WTC11 (cell line): ENCODE measurements at places on chromosomes 12 and 14.

DNA sequence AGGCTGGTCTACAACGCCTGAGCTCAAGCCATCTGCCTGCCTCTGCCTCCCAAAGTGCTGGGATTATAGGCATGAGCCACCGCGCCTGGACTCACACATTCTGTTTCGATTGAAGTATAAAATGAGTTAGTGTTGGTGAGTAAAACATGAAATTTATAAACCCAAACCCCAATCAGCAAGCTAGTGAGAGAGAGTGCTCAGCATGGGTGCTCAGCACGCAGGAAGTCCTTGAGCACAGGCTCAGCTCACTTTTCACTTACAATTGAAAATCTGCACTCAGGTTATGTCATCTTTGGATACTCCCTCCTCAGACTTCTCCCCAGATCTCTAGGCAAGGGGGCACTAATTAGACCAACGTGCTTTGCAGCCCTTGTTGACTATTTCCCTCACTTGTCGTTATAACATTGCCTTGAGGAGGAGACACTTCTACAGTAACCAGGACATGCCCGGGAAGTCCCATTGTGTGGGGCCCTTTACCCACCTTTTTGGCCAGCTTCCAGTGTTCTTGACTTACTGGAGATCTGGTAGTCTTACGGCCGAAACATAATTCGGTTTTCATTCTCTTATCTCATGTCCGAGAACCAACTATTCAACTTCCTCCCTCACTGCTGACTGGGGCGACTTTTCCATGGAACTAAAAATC is 68.5 kb upstream of the AMN1 start:
- H3K4me1 ChIP-seq, result peaks cover 16% of the 10 kb centered on the region
- H3K27me3 ChIP-seq, result no peaks in the 10 kb centered on the region; the same call in 1 of the 2 replicates
- DNase-seq, result no peak
- H3K4me3 ChIP-seq, result no peak overlapping the region

GRCh38 chr12:123533672-123534643 is at the start of gene RILPL1:
TSS of gene RILPL1 (minus strand) at chr12:123533719. CDS start at chr12:123533482, 237 bp downstream.
- H3K36me3 ChIP-seq, result no peaks in the 10 kb centered on the region
- H3K4me3 ChIP-seq, result peak within 1 kb of the TSS; percentile 84
- peaks cover 4% of the 10 kb centered on the region for H3K4me1 ChIP-seq
- DNase-seq, result peak; percentile 61
- peak within 1 kb of the TSS; percentile 70; the same call in 1 of the 2 replicates for H3K27ac ChIP-seq

GRCh38 chr12:123064366-123064765 is 83.9 kb downstream of the ARL6IP4 start:
- H3K4me3 ChIP-seq, result no peak overlapping the region
- H3K27ac ChIP-seq, result peak overlapping the region; percentile 33; the same call in 1 of the 2 replicates
- no peaks in the 10 kb centered on the region for H3K27me3 ChIP-seq
- H3K36me3 ChIP-seq, result no peaks in the 10 kb centered on the region
- H3K4me1 ChIP-seq, result no peaks in the 10 kb centered on the region

GRCh38 chr12:6574576-6575295 is 6.6 kb upstream of the NOP2 start:
- H3K4me1 ChIP-seq, result peaks cover 6% of the 10 kb centered on the region
- DNase-seq, result no peak
- H3K27me3 ChIP-seq, result no peaks in the 10 kb centered on the region
- H3K4me3 ChIP-seq, result no peak overlapping the region

- peak; percentile 21 for DNase-seq
- no peak overlapping the region for H3K27ac ChIP-seq
- H3K36me3 ChIP-seq, result peaks cover 12% of the 10 kb centered on the region
Observed at GRCh38 chr12:98645572-98646067, 530 bp downstream of the APAF1 start.

- no peaks in the 10 kb centered on the region for H3K27me3 ChIP-seq
- no peak overlapping the region for H3K4me3 ChIP-seq
- peaks cover 51% of the 10 kb centered on the region for H3K4me1 ChIP-seq
- DNase-seq, result no peak
- H3K27ac ChIP-seq, result no peak overlapping the region
- H3K36me3 ChIP-seq, result no peaks in the 10 kb centered on the region
Observed at GRCh38 chr14:56145965-56146364, 27.8 kb downstream of the PELI2 start.

- peaks cover 15% of the 10 kb centered on the region for H3K27me3 ChIP-seq
- DNase-seq, result no peak
- H3K4me1 ChIP-seq, result peaks cover 7% of the 10 kb centered on the region
- no peak overlapping the region for H3K27ac ChIP-seq
Observed at GRCh38 chr12:131241517-131241916, 287.8 kb downstream of the ADGRD1 start.

GRCh38 chr12:24055747-24056146 is 106.3 kb upstream of the SOX5 start:
- no peaks in the 10 kb centered on the region for H3K36me3 ChIP-seq
- no peaks in the 10 kb centered on the region for H3K27me3 ChIP-seq
- H3K4me3 ChIP-seq, result no peak overlapping the region
- H3K27ac ChIP-seq, result no peak overlapping the region
- DNase-seq, result no peak
- peaks cover 4% of the 10 kb centered on the region for H3K4me1 ChIP-seq

DNA sequence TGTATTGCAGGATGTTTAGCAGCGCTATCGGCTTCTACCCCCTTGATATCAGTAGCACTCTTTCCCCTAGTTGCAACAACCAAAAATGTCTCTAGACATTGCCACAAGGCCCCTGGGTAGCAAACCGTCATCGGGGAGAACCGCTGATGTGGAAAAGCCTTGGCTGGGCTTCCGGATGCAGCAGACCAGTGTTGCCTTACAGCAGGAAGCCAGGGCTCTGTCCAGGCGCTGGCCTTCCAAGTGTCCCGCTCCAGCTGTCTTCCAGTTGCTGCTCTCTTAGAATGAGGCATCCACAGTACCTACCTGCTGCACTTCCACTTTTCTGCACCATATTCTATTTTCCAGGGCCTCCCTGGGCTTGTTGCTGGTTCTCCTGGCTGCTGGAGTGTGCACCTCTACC is 22.6 kb upstream of the SLC10A1 start:
- no peak overlapping the region for H3K27ac ChIP-seq
- H3K4me1 ChIP-seq, result peaks cover 2% of the 10 kb centered on the region; the same call in 1 of the 2 replicates
- no peaks in the 10 kb centered on the region for H3K27me3 ChIP-seq
- DNase-seq, result no peak
- no peak overlapping the region for H3K4me3 ChIP-seq

DNA sequence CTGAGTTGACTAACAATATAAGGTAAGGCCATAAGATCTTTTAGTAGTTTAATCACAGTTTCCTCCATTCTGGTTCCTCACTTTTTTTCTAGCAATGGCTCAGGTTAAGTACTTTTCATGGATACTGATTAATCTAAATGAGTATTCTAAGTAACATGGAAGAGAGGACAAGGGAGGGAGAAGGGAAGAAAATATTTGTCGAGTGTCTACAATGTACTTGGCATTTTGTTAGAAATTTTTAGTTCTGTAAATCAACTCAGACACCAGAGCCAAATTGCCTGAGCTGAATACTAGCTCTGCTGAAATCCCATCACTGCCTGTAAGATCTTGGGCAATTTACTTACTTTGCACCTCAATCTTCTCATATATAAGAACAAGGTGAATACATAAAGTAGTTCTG is 20.2 kb downstream of the RERG start:
- no peak for DNase-seq
- H3K27me3 ChIP-seq, result no peaks in the 10 kb centered on the region
- peaks cover 10% of the 10 kb centered on the region for H3K4me1 ChIP-seq
- no peaks in the 10 kb centered on the region for H3K36me3 ChIP-seq
- H3K4me3 ChIP-seq, result no peak overlapping the region

DNA sequence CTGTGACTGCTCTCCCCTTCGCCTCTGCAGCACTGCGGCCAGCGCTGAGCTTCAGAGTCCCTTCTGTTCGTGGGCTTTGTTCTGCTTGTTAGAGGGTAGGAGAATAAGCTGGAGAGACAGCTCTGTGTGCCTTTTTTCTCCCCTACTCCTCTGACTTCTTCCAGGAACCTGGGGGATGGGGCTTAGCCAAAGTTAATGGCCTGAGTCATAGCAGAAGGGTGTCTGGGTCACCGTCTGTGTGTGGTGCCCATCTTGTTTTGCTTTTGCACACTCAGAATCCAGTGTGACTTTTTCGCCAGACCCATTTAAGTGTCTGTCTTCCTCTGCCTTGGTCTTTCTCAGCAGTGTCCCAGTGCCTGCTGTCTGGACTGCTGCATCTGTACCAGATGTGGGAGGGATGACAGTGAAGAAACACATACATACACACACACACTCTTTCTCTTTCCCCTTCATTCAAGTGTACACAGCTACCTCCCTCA is 3.0 kb downstream of the KIF5A start:
- peaks cover 16% of the 10 kb centered on the region for H3K27me3 ChIP-seq
- no peaks in the 10 kb centered on the region for H3K36me3 ChIP-seq
- no peak overlapping the region for H3K4me3 ChIP-seq
- DNase-seq, result no peak

DNA sequence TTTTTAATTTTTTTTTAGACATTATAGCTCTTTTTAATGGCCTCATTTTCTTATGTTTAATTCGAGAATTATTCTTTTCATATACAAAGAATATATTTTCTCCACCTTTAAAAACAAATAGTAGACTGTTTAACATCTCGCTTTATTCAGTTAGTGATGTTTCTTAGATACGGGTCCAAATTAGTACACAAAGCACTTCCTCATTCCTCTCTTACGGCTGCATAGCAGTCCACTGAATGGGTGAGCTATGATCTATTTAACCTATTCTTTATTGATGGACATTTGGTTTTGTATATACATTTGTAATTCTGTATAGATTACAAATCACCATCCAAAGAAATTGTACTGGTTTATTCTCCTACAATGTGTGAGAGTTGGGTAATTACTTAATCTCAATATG is 8.3 kb upstream of the GPR162 start:
- no peaks in the 10 kb centered on the region for H3K36me3 ChIP-seq
- no peak for DNase-seq
- no peak overlapping the region for H3K4me3 ChIP-seq
- no peak overlapping the region for H3K27ac ChIP-seq
- H3K4me1 ChIP-seq, result peaks cover 26% of the 10 kb centered on the region

DNA sequence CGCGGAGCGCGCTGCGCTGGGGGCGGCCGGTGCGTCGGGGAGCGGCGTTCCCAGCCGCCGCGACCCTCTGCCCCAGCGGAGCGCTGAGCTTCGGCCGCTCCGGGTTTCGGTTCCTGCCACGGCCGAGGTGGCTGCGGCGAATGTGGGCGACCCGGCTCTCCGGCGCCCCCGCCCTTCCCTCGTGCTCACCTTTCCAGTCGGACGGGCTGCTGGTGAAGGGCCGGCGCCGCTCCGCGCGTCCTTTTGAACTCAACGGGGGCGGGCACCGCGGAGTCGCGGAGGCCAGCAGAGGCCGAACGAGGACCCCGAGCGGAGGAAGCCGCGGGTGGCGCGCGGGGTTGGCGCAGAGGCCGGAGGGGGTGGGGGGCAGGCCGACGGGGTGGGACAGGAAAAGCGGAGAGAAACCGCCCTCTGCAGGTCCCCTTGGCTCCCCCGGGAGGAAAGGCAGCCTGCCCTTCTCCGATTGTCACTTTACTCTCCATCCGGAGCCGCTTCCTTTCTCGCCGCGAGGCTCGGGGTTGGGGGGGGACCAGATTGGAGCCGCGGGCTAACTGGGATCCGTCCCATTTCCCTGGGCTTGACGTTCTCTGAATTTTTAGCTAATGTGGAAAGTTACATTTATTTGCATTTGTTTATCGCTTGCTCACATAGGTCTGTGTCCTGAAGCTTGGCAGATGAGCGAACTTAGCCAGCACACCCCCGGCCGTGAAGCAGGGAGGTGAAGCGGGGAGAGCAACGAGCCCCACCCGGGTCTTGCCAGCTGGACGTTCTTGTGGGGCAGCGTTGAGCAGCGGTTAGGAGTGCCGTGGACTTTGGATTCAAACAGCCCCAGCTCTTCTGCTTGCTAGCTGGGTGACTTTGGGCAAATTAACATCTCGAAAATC is at the start of gene SMAGP:
Gene SMAGP, minus strand, starts transcription at position 349 of the 884 bp plus-strand sequence. CDS start 1,137 bp downstream, outside the sequence.
- DNase-seq, result peak; percentile 84
- H3K27ac ChIP-seq, result peak within 1 kb of the TSS; percentile 74
- H3K4me3 ChIP-seq, result peak within 1 kb of the TSS; percentile 94
- peaks cover 23% of the 10 kb centered on the region for H3K4me1 ChIP-seq
- H3K27me3 ChIP-seq, result peaks cover 17% of the 10 kb centered on the region

DNA sequence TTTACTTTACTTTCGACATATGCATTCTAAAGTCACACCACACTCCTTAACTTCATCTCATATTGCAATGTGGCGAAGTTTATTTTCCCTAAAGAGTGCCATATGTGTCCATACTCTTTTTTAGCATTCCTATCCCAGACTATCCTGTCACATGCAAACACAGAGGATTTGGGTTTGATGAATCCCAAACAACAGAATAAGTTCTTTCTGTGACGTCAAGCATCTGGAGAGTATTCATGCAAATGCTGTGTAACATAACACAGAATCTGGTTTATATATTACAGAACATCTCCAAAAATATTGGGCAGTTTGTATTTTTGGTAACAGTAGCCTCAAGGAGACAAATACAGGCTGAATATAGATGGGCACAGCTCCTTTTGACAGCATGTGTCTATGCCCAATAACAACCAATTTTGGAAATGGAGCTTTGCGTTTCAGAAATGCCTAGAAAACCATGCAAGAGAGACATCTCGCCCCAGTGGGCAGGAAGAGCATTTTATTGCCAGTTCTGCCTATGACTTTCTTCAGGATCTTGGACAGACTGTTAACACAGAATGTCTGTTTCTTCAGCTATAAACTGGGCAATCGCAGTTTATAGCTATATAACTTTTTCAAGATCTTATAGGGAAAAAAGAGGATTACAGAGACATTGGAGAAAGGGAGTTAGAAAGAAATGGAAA is 190.8 kb downstream of the ADAMTS20 start:
- H3K4me1 ChIP-seq, result no peaks in the 10 kb centered on the region
- no peak overlapping the region for H3K27ac ChIP-seq
- DNase-seq, result no peak

GRCh38 chr12:96392397-96392796 is 7.8 kb downstream of the CDK17 start:
- no peaks in the 10 kb centered on the region for H3K36me3 ChIP-seq
- H3K4me3 ChIP-seq, result no peak overlapping the region
- H3K27me3 ChIP-seq, result no peaks in the 10 kb centered on the region
- H3K4me1 ChIP-seq, result peaks cover 24% of the 10 kb centered on the region
- H3K27ac ChIP-seq, result peak overlapping the region; percentile 36; the same call in 1 of the 2 replicates

DNA sequence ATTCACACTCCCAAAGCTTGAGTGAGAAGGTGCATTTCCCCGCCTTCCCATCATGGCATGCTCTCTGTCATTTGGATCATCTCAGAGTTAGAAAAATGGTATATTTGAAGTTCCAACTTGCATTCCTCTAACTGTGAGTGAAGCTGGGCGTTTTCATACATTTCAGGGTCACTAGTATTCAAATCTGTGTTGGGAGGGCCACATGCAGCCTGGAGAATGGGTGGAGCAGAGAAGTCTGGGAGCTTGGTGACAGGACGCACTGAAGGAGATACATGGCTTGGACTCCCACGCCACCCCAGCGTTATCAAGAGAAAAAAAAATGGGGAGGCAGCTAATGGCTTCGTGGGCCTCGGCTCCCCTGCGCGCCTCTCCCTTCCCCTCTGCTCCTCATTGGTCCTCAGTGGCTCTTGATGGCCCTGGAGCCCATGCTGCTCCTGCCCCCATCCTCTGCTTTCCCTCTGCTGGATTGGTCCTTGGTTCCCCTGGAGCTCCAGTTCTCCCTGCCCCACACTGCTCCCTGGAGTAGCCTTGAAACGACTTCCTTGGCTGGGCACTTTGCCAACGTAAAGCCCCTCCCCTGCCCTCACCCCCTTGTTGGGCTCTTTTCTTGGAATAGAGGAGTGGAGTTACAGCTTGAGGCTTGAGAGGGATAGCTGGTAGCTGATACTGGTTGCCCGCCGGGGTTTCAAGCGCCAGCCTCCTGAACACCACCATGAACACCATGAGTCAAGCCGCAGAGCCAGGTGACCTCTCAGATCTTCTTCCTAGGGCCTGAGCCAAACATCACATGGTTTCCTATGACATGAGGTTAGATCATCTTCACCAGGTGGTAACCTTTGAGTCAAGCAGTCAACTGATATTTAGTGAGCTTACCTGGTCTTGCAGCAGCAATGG is 139.6 kb downstream of the PRKCH start:
- H3K27me3 ChIP-seq, result no peaks in the 10 kb centered on the region
- no peak overlapping the region for H3K4me3 ChIP-seq
- H3K27ac ChIP-seq, result no peak overlapping the region
